ENCODE measurements at places on chromosomes 12 and 14. TPM values are rescaled to one million over a fixed set of nuclear protein-coding genes. Genes with fewer than 3 reads are reported as not detected.

Gene ACIN1
- total RNA-seq, result 94.7 TPM

Gene CNTN1
- total RNA-seq, result 55.1 TPM

Gene LRRC9
- not detected for total RNA-seq

Gene EXOC3L4
- 0.82 TPM for total RNA-seq

Gene CACNA1C
- total RNA-seq, result 0.03 TPM

Gene DBX2
- total RNA-seq, result not detected

Gene RIN3
- 24.4 TPM for total RNA-seq

Gene HRK
- 1.1 TPM for total RNA-seq

Gene LUM
- total RNA-seq, result not detected

Gene PTPRQ
- total RNA-seq, result not detected

Gene ACSS3
- not detected for total RNA-seq

Gene CCDC177
- total RNA-seq, result 0.02 TPM

Gene KRT6C
- total RNA-seq, result not detected

Gene ENDOU
- total RNA-seq, result not detected

Gene RNASE3
- not detected for total RNA-seq

Gene CD163L1
- 0.17 TPM for total RNA-seq

Gene TRIAP1
- total RNA-seq, result 73.0 TPM

All from A549 treated with GW870086 at 1 μM for 4 hours (cell line).